ENCODE measurements at places on chromosomes 7 and 10. TPM values are rescaled to one million over a fixed set of nuclear protein-coding genes. Genes with fewer than 3 reads are reported as not detected.

The GPR26 gene
- total RNA-seq: 0.09 TPM

The DENND2A gene
- total RNA-seq: 11.4 TPM

The CYP3A4 gene
- total RNA-seq: not detected

The MORN4 gene
- 13.6 TPM for total RNA-seq

The ZNF716 gene
- total RNA-seq: not detected

The ZDHHC6 gene
- total RNA-seq: 27.4 TPM

The PTEN gene
- 48.7 TPM for total RNA-seq

The IRF5 gene
- total RNA-seq: 0.28 TPM

The HYAL4 gene
- not detected for total RNA-seq

The NUTM2E gene
- 0.28 TPM for total RNA-seq

The DNAJC1 gene
- 15.6 TPM for total RNA-seq

The CYTH3 gene
- total RNA-seq: 9.7 TPM

The FZD1 gene
- total RNA-seq: 0.91 TPM

The MBL2 gene
- total RNA-seq: not detected

The LRRTM3 gene
- 0.48 TPM for total RNA-seq

The RBP4 gene
- 0.31 TPM for total RNA-seq

The SRGN gene
- not detected for total RNA-seq

The STEAP4 gene
- not detected for total RNA-seq

The MPP7 gene
- 9.8 TPM for total RNA-seq

The MYL10 gene
- 0.44 TPM for total RNA-seq

The OPN1SW gene
- not detected for total RNA-seq

The SPRN gene
- total RNA-seq: 0.24 TPM

The RNF148 gene
- 0.45 TPM for total RNA-seq

The IFIT3 gene
- 0.84 TPM for total RNA-seq

The PIK3CG gene
- total RNA-seq: not detected

The GNGT1 gene
- total RNA-seq: 0.26 TPM

The LIPN gene
- total RNA-seq: not detected

The SFRP5 gene
- 3.3 TPM for total RNA-seq

The EBF3 gene
- total RNA-seq: 0.26 TPM

The TRIM50 gene
- total RNA-seq: not detected

The HOGA1 gene
- 0.28 TPM for total RNA-seq
